ENCODE measurements at places on chromosomes 3 and 15. TPM values are rescaled to one million over a fixed set of nuclear protein-coding genes. Genes with fewer than 3 reads are reported as not detected.

SCAMP5 gene
- total RNA-seq: 1.2 TPM

DNA sequence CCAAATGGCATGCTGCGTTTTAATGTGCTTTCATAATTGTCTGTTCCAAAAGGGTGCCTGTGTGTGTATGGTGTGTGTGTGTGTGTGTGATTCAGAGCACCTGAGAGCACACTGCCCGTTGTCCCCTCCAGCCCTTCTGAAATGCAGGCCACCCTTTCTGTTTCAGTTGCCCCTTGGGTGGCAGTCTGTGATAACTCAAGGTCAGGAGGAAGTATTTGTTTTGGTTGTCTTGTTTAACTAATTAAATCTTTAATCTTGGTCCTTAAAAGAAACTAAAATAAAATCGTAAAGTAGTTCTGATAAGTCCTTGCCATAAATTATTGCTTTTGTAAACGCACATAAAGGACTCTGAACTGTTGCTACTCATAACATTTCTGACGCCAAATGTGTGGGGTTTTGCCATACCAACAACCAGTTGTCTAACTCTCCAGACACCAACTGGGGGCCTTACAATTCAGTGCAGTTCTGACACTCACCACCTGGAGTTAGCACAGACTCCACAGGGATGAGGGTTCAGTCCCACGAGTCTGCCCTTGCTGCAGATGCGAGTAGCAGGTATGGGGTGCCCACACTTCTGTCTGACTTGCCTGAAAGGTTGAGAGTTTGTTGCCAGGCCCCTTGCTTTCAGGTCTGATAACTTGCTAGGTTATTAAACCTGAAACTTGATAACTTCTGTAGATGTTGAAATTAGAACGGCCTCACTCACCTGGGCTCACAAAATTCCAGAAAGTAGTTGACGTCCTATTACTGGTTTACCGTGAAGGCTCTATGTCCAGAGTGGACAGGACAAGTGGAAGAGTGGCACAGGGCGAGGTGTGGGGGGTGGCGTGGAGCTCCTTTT lies 157.3 kb downstream of the IGF1R start:
- H3K4me1 ChIP-seq: peaks cover 25% of the 10 kb centered on the region
- no peak for DNase-seq
- no peaks in the 10 kb centered on the region for H3K36me3 ChIP-seq
- no peak overlapping the region for H3K4me3 ChIP-seq

DNA sequence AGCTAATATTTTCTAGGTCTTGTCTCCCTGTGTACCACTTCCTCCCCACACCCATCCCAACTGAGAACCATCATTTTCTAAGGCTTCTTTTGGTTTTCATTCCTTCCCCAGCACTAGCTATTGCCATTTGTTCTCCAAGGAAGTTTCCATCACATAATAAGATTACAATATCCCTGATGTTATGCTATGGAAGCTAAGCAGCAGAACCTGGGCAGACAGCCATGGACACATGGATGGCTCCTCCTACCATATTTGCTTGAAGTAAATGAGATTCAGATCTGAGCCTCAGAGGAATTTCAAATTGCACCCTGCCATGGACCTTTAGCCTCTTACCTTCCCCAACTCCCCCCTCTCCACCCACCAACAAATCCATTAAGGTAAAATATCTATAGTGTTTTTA lies 31.5 kb downstream of the GASK1A start:
- DNase-seq: no peak
- no peaks in the 10 kb centered on the region for H3K36me3 ChIP-seq
- H3K27me3 ChIP-seq: no peaks in the 10 kb centered on the region
- no peak overlapping the region for H3K4me3 ChIP-seq

DNA sequence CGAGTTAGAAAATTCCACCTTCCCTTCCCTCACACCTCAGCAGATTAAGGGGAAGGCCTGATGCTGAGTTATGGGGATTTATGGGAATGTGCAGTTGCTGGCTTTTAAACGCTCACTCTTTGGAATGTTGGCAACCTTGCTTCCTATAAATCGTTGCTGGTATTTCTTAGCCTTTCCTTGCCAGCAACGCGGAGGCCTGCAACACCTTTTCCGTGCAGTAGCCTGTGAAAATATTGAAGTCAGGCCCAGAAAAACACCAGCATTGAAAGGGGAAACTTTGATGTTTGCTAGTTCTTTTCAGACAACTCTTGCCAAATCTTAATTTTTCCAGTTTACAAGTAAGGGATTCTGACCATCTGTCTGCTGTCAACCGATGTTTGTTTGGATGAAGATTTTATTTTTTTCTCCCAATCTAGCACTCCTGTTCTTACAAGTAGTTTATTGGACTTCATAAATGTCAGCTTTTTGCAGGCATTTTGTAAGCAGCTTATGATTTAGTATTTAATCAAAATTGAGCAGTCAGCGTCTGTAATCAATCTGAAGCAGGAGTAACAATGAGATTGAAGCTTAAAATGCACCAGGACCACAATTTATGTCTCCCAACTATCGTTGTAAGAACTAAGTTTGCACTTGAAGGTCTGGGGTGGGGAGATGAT lies 251.0 kb downstream of the RPLP1 start:
- no peak for DNase-seq
- H3K4me1 ChIP-seq: no peaks in the 10 kb centered on the region
- H3K27me3 ChIP-seq: no peaks in the 10 kb centered on the region
- peaks cover 20% of the 10 kb centered on the region for H3K36me3 ChIP-seq
- no peak overlapping the region for H3K4me3 ChIP-seq

DNA sequence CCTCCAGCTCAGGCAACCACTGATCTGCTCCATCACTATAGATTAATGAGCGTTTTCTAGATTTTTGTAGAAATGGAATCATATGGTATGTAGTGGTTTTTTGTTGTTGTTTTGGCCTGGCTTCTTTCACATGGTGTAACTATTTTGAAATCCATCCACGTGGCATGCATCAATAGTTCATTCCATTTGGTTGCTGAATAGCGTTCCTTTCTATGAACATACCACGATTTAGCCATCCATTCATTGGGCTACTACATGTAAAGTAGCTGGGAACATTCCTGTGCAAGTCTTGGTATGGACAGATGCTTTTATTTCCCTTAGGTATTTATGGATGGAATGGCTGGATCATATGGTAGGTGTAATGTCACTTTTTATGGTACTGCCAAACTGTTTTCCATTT lies 10.7 kb upstream of the CHSY1 start:
- no peaks in the 10 kb centered on the region for H3K4me1 ChIP-seq
- no peaks in the 10 kb centered on the region for H3K36me3 ChIP-seq
- no peak overlapping the region for H3K27ac ChIP-seq
- DNase-seq: no peak
- H3K4me3 ChIP-seq: no peak overlapping the region
